ENCODE measurements at places on chromosomes 4 and X.

DNA sequence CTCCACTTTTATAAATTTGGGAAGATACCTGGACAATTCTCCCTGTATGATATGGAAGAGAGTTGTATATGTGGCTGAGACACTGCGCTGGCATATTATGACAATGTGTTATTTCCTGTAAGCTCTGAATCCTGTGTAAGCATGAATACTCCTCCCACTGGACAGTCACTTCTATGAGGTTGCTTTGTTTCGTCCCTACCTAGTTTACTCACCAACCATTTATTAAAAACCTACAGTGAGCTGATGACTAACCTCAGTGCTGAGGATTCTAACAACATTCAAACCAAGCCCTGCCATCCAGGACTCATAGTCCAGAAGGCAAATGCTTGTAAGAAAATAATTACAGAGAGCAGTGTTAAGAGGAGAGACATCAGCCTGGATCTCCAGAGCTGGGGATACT, 1632.9 kb upstream of the TENM3 start:
- no peak for DNase-seq

DNA sequence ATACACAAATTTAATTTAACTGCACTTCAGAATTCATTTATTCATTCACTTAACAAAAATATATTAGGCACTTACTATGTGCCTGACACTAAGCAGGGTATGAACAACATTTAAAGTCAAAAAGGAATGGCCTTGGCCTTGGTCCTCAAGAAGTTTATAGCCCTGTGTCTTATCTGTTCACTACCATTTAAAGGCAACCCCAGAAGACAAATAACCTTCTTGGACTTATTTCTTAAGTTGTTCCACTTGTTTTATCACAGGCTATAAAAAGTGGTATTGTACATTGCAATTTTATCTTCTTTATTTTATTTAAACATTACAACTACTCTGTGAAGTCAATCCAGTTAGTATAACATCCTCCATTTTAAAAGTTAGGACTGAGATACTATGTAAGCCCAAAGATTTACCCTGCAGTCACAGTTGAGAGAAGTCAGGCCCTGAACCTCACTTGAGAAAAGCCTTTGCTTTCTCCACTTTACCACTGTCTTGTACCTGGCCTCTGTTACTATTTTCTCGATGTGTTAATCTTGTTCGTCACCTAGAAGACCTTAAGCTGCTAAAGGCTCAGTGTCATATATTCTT, 305.6 kb upstream of the DIPK2B start:
- DNase-seq: no peak

GRCh38 chr4:67393699-67394281, 151.5 kb downstream of the CENPC start:
- no peak for DNase-seq

DNA sequence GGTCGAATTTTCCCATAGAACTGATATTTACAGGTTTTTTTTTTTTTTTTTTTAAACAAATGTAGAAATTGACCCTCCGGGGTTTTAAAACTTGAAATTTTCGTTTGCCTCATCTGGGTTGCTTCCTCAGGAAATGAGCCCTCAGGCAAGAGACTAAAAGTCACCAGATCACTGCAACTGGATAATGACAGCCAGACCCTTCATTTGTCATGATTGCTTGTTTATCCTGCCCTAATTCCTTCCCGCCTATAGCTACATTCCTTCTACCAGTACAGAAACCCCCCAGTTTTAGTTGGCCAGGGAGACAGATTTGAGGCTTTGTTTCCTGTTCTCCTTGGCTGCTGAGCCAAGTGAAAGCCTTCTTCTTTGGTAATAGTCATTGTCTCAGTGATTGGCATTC, 44.0 kb upstream of the IGFBP7 start:
- no peak for DNase-seq

- no peak for DNase-seq
Observed at GRCh38 chr4:185683896-185684295, 128.1 kb downstream of the SORBS2 start.

Data from right lobe of liver (tissue), 6 donors.